ENCODE measurements at places on chromosomes 7 and 10. TPM values are rescaled to one million over a fixed set of nuclear protein-coding genes. Genes with fewer than 3 reads are reported as not detected.

DNA sequence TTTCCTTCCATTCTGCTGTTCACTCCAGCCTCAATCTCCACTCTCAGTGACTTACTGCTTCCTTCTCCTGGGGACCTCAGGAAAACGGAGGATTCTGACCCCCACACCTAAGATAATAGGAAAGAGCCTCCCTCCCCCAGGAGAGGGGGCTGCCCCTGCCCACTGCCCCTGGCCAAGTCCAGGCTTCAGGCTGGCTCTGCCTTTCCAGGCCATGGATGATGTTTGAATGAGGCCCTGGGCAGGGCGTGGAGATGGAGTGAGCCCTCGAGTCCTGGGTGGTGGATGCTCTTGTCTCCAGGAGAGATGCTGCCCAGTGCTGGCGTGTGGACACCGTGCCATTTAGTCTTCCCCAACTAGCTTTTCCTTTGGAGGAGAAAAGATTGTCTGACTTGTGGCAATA, 106.9 kb downstream of the INSYN2A start:
- no peak for DNase-seq

DNA sequence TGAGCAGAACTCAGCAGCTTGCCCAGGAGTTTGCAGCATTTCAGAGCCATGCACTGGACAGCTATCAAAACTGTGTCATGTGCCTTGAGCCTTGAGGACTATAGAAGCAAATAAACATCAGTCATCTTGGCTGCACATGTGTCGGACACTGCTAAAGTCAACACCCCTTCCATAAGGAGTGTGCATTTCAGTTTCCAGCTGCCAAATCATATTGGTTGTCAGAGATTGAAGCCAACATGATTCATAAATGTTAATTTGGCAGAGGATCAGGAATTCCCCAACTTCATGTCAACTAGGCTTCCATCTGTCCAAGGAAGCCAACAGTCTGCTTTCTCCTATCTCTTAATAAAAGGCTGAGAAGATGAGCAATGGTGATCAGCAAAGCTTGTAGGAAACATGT, 32.8 kb downstream of the SLC16A12 start:
- DNase-seq: no peak

DNA sequence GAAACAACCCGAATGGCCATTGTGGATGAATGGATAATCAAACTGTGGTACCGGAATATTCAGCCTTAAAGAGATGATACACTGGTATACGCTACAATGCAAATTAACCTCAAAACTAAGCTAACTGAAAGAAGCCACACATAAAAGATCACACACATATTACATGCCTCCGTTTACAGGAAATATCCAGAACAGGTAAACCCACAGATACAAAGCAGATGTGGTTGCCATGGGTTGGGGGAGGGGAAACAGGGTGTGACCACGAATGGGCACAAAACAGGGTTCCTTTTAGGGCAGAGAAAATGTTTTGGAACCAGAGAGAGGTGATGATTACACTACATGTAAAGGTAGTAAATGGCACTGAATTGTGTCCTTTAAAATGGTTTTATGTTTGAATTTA, 16.6 kb downstream of the ESYT2 start:
- DNase-seq: no peak

The AKR1C1 gene
- total RNA-seq: 84.2 TPM

The MEOX2 gene
- 142 TPM for total RNA-seq

Measured in sciatic nerve (tissue), 2 donors.